ENCODE measurements at places on chromosomes 1 and 21.

- no peak for DNase-seq
Observed at GRCh38 chr1:32127409-32128198, 19.7 kb downstream of the KPNA6 start.

- no peak for DNase-seq
Observed at GRCh38 chr1:201511941-201512539, 5.1 kb upstream of the CSRP1 start.

- DNase-seq: peak; percentile 3
Observed at GRCh38 chr1:236850077-236850979, 55.2 kb downstream of the MTR start.

DNA sequence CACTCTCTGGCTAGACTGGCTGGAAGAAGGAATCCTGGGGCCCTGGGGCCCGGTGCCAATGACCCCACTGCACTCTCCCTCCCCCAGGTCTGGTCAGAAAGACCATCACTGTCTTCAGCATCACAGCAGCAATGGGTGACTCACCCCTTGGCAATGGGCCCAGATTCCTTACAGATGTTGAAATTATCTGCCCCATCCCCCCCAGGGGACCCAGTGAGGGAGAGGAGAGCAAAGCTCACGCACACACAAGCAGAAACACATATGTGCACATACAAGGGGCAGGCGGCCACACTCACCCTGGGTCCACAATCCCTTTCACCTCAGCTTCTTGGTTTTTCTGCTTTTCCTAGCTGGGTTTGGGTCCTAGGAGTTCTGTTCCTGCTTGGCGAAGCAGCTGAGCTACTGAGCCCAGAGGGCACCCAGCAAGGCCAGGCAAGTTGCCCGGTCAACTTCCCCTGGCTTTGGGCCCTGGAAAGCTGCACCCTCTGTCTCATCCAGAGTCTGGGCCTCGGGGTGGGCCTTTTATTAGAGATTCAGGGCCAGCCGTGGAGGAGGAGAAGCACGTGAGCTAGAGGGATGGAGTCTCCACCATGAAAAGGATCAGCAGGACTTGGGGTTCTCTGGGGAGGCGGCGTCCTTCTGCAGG is 2.6 kb downstream of the COL16A1 start:
- peak; percentile 54 for DNase-seq

- no peak for DNase-seq
Observed at GRCh38 chr1:2396476-2396875, 4.8 kb downstream of the RER1 start.

DNA sequence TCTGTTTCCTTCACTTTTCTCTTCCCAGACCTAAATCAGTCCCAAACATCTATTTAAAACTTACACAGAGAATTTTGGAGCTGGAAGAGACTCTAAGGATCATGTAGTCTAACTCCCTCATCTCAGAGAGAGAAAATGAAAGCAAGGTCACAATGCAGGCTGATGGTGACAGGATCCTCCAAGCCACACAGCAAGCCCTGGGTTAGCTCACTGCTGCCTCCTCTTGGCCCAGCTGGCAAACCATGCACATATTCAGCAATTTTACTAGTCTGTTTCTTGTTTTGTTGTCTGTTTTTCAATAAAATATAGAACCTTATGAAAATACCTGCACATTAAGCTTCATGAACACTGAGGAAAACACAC is 27.7 kb upstream of the LY9 start:
- no peak for DNase-seq

GRCh38 chr1:37498872-37499617 is 15.5 kb downstream of the MEAF6 start:
- peak; percentile 68 for DNase-seq

- DNase-seq: no peak
Observed at GRCh38 chr1:246176126-246177024, 330.7 kb downstream of the SMYD3 start.

DNA sequence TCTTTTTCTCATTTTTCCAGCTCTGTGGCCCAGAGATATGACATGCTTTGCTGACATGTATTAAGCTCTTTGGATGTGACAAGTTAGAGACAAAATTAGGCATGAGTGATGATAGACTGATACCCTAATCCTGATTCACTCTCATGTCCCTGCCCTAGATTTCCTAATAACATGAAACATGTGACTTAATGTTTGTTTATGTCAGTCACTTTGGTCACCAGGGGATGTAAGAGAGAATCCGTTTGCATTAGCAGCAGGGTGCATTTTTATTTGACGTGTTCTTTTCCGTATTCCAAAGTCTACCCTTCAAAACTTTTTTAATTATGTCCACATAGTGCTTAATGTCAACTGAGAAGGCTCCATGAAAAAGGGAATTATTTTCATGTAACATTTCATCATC is 192.4 kb downstream of the HMCN1 start:
- no peak for DNase-seq

GRCh38 chr1:65717815-65718454 is 74.8 kb upstream of the PDE4B start:
- DNase-seq: no peak
